ENCODE measurements at places on chromosomes 2 and 18. TPM values are rescaled to one million over a fixed set of nuclear protein-coding genes. Genes with fewer than 3 reads are reported as not detected.

The ZSWIM2 gene
- not detected for total RNA-seq

The CCDC121 gene
- total RNA-seq = 2.7 TPM

The ACVR1C gene
- 0.05 TPM for total RNA-seq

The ARMC9 gene
- 187 TPM for total RNA-seq

The REG1B gene
- total RNA-seq = not detected

The LBH gene
- total RNA-seq = 96.6 TPM

The TOGARAM2 gene
- 0.07 TPM for total RNA-seq

The NOSTRIN gene
- total RNA-seq = not detected

The SOCS6 gene
- total RNA-seq = 17.3 TPM

GRCh38 chr2:148552675-148553331, 91.7 kb upstream of the EPC2 start:
- no peak for DNase-seq

DNA sequence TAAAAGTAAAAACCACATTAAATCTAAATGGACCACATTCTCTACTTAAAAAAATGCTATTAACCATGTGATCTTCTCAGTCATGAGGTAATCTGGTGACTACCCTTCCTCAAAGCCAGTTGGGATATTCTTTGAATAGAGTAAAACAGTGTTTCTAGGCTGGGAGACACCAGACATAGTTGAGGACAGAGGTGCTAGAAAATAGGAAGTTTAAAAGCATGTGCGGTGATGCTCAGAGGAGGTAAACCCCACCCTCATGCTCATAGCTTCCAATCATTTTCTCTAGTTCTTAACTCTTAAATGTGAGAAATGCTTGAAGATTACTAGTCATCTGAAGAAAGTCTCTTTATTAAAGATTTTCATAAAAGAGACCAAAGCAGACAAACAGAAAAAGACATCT, 30.7 kb upstream of the ELAC1 start:
- no peak for DNase-seq

DNA sequence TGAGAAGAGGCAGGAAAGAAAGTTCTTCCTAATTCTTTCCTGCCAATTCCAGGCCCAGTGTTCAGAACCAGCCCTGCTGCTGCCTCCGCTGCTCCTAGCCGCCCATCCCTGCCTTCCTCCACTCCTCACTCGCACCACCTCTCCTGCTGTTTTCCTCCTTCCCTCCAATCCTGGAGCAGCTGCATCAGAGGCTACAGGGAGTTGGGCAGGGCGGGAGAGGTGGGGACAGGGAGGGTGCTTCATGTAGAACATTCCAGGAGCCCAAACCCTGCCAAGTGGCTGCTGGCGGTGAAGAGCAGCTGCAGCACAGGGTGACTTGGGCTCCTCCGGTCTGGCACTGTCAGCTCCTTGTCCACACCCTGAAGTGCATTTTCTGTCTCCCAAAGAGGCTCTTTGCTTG, 176.3 kb downstream of the TNS1 start:
- peak; percentile 88 for DNase-seq

DNA sequence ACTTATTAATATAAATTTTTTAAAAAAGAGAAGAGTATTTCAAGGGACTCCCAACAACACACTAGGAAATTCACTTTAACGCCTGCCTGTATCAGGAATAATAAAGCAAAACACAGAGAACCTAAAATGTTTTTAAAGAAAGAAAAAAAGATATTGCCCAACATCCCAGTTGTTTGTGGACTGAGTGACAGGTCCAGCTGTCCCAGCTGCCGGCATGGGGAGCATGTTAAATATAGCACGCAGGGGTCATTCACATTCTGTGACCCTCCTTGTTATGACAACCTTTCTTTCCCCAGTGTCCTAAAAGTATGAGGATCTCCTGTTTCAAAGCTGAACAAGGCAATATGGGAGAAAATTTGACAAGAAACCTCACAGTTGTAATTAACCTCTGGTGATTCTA, 4.4 kb downstream of the KLHL41 start:
- no peak for DNase-seq

DNA sequence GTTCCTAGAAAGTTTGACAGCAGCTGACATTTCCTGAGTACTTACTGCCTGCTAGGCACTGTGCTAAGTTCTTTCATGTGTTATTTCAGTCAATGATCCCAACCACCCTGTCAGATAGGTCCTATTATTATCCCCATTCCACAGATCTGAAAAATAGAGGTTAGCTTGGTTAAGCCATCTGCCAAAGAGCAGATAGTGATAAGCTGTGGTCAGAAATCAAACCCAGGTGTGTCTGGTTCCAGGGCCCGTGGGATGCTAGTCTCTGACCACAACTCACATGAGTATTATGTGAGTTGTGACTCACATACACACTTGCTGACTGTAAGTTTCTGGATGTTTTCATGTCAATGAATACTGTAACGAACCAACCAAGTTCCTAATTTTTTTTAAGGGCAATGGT, 132.0 kb upstream of the APCDD1 start:
- DNase-seq = no peak

DNA sequence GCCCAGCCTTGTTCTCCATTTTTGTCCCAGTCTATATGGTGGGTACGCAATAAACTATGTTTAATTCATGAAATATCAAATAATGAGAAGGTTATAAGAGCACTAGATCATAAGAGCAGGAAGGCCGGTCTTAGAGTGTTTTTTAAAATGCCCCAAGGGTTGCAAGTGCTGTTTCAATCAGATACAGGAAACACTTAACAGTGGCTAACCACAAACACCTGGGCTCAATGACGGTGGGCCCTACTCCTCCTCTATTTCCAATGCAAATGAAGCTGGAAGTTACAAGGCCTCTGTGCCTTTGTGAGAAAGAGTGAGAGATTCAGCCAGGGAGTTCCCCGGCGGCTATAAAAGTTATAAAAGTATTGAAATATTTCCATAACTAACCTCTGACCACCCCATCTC, 18.9 kb upstream of the WDR33 start:
- DNase-seq = no peak

DNA sequence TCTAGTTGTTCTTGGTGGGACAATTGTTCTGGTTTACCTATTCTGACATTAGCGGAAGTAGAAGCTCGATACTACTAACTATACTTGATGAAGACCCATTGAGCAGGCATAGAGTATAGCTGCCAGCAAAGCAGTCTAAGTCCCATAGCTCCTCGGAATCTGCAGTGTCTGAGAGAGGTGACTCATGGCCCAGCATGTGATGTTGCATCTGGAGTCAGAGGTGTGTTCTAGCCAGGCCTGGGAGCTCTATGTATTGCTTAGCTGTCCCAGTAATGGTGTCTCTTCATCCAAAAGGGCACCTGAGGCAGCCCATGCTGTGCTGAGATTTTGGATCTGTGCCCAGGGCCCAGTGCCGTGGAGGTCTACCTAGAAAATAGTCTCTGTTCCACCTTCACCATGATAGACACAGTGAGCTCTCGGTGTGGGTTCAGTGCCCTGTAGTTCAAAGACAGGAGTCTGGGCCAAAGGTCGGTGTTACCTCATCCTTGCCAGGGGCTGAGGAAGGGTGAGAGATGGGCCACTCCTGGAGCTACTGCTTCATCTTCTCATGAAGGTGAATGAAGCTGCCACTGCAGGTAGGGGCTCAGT, 47.3 kb downstream of the MEX3C start:
- DNase-seq = no peak

- no peak for DNase-seq
Observed at GRCh38 chr2:127942002-127942401, 56.2 kb upstream of the AMMECR1L start.

GRCh38 chr2:113174376-113174750, 592 bp downstream of the PSD4 start:
- peak; percentile 36 for DNase-seq

DNA sequence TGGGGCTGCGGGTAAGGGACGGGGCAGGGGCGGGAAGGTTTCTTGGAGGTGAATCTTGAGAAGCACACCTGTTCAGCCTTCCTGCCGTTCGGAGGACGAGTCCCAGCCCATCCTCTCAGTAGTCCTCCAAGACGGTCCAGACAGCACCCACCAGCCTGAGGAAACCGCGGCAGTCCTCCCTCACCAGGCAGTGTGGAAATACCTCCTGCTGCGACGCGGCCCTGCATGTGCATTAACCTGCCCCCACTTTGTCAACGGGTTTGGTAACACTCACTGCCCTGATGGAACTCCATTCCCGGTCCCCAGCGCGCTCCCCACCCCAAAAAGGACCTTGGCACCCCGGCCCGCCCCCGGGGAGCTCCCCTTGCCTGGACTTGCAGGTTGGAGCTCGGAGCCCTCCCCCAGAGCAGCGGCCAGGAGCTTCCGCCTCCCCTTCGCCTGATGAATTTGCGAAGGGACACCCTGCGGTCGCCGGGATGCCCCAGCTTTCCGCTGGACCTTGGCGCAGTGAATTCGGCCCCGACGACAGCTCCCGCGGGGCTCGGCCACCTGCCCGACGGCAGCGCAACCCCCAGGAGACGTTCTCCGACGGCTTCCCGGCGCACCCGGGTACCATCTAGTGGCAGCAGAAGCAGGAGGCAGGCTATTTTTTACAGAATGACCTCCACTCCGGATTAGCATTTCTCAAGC, 31.5 kb downstream of the ACVR1C start:
- DNase-seq = no peak

GRCh38 chr2:221304916-221305315, 267.2 kb downstream of the EPHA4 start:
- DNase-seq = no peak

DNA sequence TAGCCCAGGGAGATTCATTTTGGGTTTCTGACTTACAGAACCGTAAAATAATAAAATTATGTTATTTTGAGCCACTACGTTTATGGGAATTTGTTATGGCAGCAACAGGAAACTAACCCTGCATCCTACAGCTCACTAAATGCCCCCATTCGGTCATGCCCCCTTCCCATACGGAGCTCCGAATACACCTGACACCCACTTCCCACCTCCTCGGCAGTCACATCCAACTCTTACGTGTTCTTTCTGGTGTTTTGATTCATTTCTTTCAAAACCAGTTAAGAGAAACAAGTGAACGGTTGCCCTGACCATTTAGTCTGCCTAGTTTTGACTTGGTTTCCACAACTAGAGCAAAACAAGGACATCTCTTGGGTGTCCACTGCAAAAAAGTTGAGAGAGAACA, 19.7 kb downstream of the EIPR1 start:
- no peak for DNase-seq

DNA sequence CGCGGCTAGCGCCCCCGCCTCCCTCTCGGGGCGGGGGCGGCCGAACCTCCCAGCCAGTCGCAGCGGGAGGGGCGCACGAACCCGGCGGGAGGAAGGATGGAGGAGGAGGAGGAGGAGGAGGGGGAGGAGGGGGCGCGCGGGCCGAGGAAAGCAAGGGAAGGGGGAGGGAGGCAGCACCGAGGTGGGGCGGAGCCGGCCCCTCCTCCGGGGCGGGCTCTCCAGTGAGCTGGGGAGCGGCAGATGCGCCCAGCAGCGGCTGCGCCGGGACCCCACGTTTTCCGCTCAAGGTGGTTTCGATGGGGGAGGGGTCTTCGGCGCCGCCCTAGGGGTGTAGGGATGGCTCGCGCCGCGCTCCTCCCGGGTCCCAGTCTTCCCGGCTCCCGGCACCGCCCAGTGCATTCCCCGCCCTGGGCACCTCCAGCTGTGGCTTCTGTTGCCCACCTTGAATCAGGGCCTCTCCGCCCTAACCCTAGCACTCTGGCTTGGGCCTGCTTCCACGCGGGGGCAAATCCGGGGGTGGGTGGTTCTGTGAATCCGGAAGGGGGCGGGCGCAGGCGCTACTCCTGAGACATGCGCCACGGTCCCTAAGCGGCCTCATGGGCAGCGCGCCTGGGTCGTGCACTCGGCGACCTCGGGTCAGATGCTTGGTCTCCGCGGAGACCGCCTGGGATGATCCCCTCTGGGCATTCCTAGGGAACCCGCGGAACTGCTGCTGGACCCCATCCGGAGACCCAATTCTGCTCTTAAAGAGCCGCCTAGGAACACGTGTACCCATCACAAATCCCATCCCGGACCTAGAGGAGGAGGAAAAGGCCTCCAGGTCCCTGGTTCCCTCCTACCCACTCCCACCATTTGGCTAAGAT, at the start of gene FBXO41:
FBXO41 (minus strand) TSS at position 183 of the 863 bp plus-strand sequence. CDS start 14,848 bp downstream, outside the sequence.
- no peak for DNase-seq

- peak; percentile 72 for DNase-seq
Observed at GRCh38 chr2:238108423-238109183, 8.5 kb downstream of the ESPNL start.

- no peak for DNase-seq
Observed at GRCh38 chr18:10421859-10422258, 32.6 kb upstream of the APCDD1 start.

GRCh38 chr2:20208476-20208859, 16.5 kb downstream of the SDC1 start:
- no peak for DNase-seq

- no peak for DNase-seq
Observed at GRCh38 chr2:133193544-133194361, 374.5 kb downstream of the NCKAP5 start.

DNA sequence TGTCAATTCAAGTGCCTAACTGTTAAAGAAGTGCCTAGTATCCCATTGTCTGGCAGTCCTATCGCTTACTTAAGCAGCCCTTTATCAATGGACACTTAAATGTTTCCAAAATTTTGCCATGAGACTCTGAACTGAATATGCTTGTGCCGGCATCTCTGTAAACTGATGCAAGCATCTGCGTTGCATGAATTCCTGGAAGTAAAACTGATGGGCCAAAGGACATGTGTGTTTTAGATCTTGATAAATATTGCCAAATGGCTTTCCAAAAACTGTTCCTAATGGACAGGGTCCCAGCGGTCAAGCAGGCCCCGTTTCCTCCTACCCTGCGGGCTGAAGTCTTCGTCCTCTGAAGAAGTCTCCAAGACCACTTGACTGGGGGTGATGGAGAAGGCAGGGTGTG, 121.3 kb upstream of the ZNF516 start:
- DNase-seq = no peak

GRCh38 chr2:134275058-134275862, 21.4 kb downstream of the MGAT5 start:
- no peak for DNase-seq

GRCh38 chr18:9823805-9824473, 61.8 kb upstream of the TXNDC2 start:
- DNase-seq = no peak

DNA sequence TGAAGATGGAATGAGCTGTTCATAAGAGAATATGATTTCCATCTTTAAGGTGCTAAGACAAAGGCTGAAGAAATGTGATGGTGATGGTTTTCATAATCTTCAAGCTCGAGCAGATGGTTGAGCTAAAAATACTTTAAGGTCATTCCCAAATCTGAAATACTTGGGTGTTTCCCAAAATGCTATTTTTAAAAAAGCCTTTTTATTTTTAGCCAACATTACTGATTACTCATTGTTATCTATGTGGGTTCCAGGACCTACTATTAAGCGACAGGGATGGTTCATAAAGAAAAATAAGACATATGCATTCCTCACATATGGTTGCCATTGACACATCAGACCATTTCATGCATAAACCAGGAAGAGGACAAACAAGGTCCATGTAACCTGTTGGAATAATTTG, 298.5 kb downstream of the PLCL1 start:
- no peak for DNase-seq

GRCh38 chr2:152415231-152415642, 80.3 kb downstream of the FMNL2 start:
- no peak for DNase-seq

GRCh38 chr2:22854588-22854987, 530.4 kb upstream of the KLHL29 start:
- DNase-seq = no peak

Measured in chondrocyte (in vitro differentiated cells).